Vagina (tissue), 2 donors: ENCODE measurements at places on chromosomes 6 and 20.

- no peak for DNase-seq
Observed at GRCh38 chr6:25963426-25964123, 973 bp downstream of the TRIM38 start.

DNA sequence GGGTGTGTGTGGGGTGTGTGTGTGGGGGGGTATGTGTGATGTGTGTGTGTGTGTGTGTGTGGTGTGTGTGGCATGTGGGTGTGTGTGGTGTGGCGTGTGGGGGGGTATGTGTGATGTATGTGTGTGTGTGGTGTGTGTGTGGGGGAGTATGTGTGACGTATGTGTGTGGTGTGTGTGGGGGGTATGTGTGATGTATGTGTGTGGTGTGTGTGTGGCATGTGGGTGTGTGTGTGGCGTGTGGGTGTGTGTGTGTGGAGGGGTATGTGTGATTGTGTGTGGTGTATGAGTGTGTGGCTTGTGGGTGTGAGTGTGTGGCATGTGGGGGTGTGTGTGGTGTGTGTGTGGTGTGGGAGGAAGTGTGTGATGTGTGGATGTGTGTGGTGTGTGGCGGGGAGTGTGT lies 442.3 kb downstream of the PREX1 start:
- DNase-seq, result no peak

DNA sequence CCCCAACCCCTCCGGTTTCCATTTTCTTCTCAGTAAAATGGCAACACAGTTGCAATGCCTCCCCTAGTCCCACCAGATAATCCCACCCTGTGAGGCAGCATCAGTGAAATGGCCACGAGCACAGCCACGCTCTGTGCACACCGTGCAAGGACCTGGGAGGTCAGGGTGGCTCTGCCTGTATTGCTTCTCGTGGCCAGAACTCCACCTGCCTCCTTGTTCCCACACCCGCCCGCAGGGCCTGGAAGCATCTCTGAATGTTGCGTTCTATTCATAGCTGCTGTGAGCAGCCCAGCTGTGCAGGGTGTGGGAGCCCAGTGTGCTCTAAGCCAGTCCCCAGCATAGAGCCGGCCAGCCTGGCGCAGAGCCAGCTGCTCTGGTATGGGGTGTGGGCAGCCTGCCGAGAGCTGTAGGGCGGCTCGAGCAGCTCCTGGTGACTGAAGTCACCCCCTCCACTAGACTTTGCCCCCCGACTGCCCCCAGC lies 161.1 kb downstream of the DLL1 start:
- peak; percentile 79 for DNase-seq

- DNase-seq, result peak; percentile 61
Observed at GRCh38 chr6:167396659-167397490, 72.0 kb downstream of the TTLL2 start.

GRCh38 chr6:135546680-135547418 lies 49.3 kb upstream of the AHI1 start:
- DNase-seq, result no peak

GRCh38 chr20:32526541-32526940 lies 58.6 kb downstream of the NOL4L start:
- DNase-seq, result no peak
